ENCODE measurements at places on chromosomes 1 and 21. TPM values are rescaled to one million over a fixed set of nuclear protein-coding genes. Genes with fewer than 3 reads are reported as not detected.

Gene LDLRAD1
- 1.1 TPM for polyA plus RNA-seq

Gene SH2D2A
- 1.3 TPM for polyA plus RNA-seq

Gene UBE2U
- 72.2 TPM for polyA plus RNA-seq

Gene TMPRSS3
- polyA plus RNA-seq, result 0.40 TPM

Gene AMY1C
- 4.4 TPM for polyA plus RNA-seq

Gene CD101
- polyA plus RNA-seq, result 1.4 TPM

Gene OVAAL
- polyA plus RNA-seq, result not detected

Gene SHISAL2A
- polyA plus RNA-seq, result 2.2 TPM

Gene TRIM17
- polyA plus RNA-seq, result 37.4 TPM

Gene SELL
- polyA plus RNA-seq, result 4.0 TPM

Gene PRAMEF25
- not detected for polyA plus RNA-seq

Data from testis (tissue), 5 donors.